Progenitor cell of endocrine pancreas (in vitro differentiated cells): ENCODE measurements at places on chromosomes 12 and 14. TPM values are rescaled to one million over a fixed set of nuclear protein-coding genes. Genes with fewer than 3 reads are reported as not detected.

KRT8 gene
- 1,180 and 1,246 TPM in 2 replicates for total RNA-seq

GLIPR1L1 gene
- total RNA-seq, result not detected in 2 replicates

FCF1 gene
- 48.8 and 51.3 TPM in 2 replicates for total RNA-seq

TGFB3 gene
- 10.3 and 11.7 TPM in 2 replicates for total RNA-seq

KRT4 gene
- total RNA-seq, result 0.29 and 0.38 TPM in 2 replicates

- DNase-seq, result no peak
These were observed 400 bp downstream of the ADCY6 start for GRCh38 chr12:48788524-48788853.

- DNase-seq, result no peak
These were observed 15.9 kb downstream of the KCTD10 start for GRCh38 chr12:109461049-109461845.

DNA sequence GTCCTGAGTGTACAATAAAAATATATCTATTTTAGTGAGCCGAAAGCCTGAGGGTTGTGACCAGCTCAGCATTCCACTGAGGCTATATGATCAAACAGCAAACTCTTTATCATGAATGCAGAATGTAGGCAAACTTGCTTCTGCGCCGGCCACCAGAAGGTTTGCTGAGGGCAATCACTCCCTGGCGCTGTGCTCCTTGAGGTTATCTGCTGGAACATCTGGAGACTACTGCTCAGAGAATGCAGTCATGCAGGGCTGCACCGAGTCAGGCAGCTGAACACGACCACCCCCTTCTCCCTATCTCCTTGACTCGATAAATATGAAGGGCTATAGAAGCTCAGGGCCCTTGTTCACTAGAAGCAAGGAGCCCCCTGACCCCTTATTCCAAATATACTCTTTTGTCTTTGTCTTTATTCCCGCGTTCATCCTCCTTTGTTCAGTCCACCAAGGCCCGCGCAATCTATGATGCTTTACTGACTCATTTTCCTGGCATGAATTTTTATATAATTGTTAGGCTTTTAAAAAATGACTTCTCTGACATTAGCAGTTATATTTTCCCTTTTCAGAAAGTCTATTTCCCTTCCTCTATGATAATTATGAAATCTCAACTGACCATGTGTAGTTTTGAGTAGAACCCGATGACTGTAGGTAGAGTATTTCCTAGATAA is 1089.3 kb downstream of the SLC16A7 start:
- DNase-seq, result no peak

DNA sequence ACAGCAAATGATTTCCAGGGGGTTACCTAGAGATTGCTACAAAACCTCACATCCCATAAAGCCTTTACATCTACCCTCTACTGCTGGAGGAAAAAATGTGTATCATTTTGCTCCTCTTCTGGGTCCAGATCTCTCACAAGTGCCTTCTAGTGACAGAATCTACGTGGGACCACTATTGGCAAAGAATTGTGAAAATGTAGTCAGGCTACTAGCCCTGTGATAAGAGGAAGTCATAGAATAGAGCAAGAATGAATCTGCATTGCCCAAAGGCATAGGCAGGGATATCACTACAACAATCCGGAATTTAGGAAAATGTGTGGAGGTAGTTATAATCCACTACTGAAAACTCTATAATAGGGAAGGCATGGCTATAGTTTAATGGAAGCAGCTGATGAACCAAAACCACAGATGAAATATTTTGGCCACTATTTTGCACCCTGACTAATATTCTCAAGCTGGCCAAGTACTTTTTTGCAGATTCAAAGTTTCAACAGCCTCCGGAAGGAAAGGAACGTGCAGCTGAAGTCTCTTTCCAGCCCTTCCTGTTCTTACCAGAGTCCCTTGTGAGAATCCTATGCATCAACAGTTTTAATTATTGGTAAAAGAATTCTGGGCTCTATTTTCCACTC is 176.8 kb downstream of the PHLDA1 start:
- no peak for DNase-seq

- DNase-seq, result no peak
These were observed 2.1 kb upstream of the SLC38A2 start for GRCh38 chr12:46374711-46375110.

- no peak for DNase-seq
These were observed 86.4 kb downstream of the EML1 start for GRCh38 chr14:99879401-99880295.

DNA sequence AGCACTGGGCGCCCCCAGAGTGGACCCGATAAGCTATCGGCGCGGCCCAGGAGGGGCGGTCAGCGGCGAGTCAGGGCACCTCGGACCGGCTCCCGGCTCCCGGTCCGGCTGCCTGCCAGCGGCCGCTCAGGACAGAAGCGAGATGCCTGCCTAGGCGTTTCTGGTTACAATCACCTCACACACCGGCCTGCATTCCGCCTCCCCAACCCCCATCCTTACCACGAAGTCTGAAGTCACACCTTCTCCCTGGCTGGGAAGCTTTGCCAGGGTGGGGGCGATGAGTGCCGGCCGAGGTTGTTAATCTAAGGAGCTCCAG is 42.6 kb upstream of the TBX5 start:
- no peak for DNase-seq

GRCh38 chr14:23125933-23126524 is 7.0 kb upstream of the CEBPE start:
- DNase-seq, result no peak

GRCh38 chr14:92173668-92174067 is 51.9 kb downstream of the CPSF2 start:
- DNase-seq, result no peak

DNA sequence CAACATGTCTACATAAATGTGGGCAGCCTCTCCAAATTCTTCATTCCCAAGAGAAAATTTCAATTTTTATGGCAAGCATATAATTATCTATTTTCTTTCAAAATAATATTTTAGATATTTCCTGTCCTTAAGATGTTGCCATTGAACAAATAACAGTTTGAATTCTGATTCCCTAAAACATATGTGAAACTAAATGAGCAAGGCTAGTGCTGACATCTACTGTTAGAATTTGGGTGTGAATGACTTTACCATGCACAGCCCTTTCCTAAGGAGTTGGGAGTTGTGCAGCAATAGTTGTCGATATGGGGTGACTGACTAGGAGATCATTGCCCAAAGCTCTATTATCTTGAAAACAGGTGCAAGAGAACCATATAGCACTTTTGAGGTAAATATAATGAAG is 108.2 kb upstream of the SLC38A4 start:
- DNase-seq, result no peak

DNA sequence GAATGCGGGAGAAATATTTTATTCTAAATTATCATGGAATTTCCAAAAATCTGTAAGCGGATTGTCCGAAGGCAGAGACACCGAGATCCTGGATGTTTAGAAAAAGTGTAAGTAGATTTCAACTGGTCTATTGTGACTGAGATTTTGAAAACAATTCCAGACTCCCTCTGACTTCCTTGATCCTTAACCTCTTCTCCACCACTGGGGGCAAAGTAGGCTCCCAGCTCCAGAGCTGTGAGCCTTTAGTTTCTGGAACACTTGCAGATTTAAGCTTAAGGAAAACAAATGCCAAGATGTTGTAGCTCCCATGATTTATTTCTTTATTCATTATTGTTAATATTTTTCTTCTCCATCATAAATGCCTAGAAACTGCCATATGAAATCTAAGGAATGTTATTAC is 1320.5 kb upstream of the SEL1L start:
- DNase-seq, result no peak

- no peak for DNase-seq
These were observed 15.1 kb upstream of the GPATCH2L start for GRCh38 chr14:76136476-76137110.

DNA sequence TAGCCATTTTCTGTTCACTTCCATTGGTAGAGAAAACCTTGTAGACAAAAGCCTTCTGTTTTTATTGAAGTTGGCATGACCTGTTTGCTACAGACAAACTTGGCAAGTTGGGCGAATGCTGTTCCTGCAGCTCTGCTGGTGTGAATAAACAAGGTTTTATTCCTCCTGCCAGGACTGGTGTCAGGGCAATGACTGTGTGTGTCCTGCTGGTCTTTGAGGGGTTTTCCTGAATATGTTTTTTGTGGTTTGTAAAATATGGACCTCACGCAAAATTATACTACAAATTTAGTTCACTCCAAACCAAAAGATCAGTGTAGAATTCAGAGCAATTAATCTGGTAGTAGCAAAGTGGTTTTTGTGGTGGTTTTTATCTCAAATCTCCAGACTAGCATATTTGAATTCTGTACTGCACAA is 140.8 kb downstream of the ERC1 start:
- no peak for DNase-seq

DNA sequence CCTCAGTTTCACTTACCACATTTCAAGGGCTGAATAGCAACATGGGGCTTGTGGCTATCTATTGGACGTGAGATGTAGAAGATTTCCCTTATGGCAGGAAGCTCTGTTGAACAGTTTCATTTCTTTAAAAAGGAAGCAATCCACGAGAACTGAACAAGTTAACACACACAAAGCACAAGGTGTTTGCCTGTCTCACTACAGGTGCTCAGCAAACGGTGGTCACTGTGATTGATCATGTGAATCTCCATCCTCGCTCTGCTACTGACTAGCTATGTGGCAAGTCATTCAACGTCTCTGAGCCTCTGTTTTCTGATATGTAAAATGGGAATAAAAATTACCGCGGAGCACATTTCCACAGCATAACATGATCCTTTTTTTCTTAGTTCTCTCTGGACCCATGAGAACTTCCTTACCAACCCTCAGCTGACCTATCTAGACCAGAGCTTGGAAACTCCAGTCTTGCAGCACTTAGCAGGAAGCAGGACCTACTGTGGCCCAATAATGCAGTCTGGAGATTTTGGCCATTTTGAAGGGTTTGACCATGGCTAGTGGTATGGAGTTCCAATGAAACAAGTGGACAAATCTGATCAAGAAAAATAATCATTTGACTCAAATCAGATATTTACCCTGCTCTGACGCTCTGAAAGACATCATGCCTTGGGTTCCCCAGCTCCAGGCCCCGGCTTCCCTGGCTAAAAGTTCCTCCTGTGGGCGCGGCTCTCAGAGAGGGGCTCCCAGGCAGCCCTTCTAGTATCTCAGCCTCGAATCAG is 278.8 kb downstream of the ZFP36L1 start:
- DNase-seq, result no peak
